ENCODE measurements at places on chromosomes 16 and 17.

DNA sequence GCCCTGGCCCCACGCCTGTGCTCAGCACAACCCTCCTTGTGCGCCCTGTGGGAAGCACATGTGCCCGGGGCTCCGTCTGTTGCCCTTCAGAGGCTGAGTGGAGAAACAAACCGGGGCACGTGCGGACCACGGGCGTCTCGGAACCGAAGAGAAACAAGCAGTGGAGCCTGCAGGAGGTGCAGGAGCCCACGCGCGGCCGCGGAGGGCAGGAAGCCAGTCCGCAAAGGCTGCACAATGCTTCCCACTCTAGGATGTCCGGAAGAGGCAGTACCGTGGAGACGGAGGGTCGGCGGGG is 75.5 kb upstream of the GNG13 start:
- H3K4me1 ChIP-seq = no peaks in the 10 kb centered on the region
- peaks cover 11% of the 10 kb centered on the region for H3K36me3 ChIP-seq
- DNase-seq = no peak
- no peaks in the 10 kb centered on the region for H3K27me3 ChIP-seq

DNA sequence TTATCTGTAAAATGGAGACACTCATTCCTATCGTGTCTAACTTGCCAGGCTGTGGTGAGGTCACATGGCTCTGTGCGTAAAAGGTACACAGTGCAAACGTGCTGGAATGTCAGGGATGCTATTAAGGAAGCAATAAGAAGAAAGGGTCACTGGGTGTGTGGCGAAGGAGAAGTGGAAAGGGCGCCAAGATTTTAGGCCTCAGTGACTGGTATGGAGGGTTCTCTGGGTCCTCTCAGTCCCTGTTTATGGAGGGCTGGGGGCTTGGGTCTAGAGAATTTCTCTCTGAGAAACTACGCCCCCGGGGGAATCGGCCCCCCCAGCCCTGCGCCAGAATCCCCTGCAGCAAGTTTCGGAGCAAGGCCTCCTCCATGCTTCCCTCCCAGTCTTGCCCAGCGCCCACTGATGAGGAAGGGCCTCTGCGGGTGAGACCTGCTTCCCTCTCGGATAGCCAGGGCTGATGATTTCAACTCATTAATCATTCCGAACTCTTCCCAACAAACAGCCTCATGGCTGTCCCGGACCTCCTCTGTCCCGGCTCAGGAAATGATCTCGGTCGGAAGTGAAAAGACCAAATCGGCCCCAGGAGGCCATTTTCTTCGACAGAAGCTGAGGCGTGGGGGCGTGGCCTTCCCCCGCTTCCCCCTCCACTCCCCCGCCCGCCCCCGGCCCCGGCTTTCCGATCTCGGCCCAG is 1.2 kb upstream of the HEXIM1 start:
- H3K4me1 ChIP-seq = peaks cover 28% of the 10 kb centered on the region
- peak; percentile 76 for DNase-seq
- peak overlapping the region; percentile 68 for H3K4me3 ChIP-seq
- no peaks in the 10 kb centered on the region for H3K27me3 ChIP-seq
- H3K36me3 ChIP-seq = peaks cover 14% of the 10 kb centered on the region

DNA sequence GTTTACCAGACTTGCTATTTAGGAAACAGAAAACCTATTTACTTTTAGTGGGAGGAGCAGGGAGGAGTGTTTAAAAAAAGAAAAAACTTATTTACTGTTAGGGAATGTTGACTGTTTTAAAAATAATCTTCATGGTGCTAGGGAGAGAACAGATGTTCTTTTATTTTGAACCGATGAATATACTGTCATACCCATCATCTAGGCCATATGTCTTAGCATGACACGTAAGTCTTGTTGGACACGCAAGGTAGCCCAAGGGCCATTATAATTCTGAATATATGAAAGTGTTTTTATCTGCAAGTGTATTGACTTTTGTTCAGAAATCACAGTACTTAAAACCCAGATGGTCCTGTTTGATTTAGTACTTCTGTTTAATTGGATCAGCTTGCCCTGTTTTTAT is 11.6 kb downstream of the WIPF2 start:
- no peak for DNase-seq
- H3K4me1 ChIP-seq = no peaks in the 10 kb centered on the region
- peaks cover 36% of the 10 kb centered on the region for H3K36me3 ChIP-seq
- no peak overlapping the region for H3K4me3 ChIP-seq
- H3K27me3 ChIP-seq = no peaks in the 10 kb centered on the region

GRCh38 chr17:58538811-58539409 is 24.5 kb upstream of the MTMR4 start:
- H3K4me1 ChIP-seq = no peaks in the 10 kb centered on the region
- no peak overlapping the region for H3K4me3 ChIP-seq
- peaks cover 72% of the 10 kb centered on the region for H3K27me3 ChIP-seq
- DNase-seq = no peak
- no peak overlapping the region for H3K27ac ChIP-seq

- peaks cover 55% of the 10 kb centered on the region for H3K36me3 ChIP-seq
- DNase-seq = no peak
- H3K4me1 ChIP-seq = peaks cover 5% of the 10 kb centered on the region
Measured at GRCh38 chr17:78990349-78991016, 10.8 kb upstream of the LGALS3BP start.

- no peaks in the 10 kb centered on the region for H3K36me3 ChIP-seq
- H3K27me3 ChIP-seq = peaks cover 15% of the 10 kb centered on the region
- no peak overlapping the region for H3K27ac ChIP-seq
Measured at GRCh38 chr16:50834701-50835100, 92.8 kb downstream of the CYLD start.

DNA sequence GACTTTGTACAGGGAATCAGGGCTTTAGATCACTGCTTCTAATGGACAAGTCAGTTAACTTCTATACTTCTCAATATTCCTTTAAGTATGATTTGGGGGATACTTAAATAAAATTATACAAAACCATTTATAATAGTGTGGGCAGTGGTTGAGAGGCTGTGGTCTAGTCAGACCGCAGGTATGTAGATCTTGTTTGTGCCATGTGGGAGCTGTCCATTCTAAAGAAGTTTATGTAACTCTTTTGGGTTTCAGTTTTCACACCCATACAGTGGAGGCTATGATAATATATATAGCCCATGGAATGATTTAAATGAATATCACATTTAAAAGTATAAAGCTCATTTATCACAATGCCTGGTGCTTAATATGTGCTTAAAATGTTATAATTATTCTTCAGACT is 654.3 kb upstream of the KIF2B start:
- H3K36me3 ChIP-seq = no peaks in the 10 kb centered on the region
- no peaks in the 10 kb centered on the region for H3K4me1 ChIP-seq
- DNase-seq = no peak
- no peaks in the 10 kb centered on the region for H3K27me3 ChIP-seq
- H3K4me3 ChIP-seq = no peak overlapping the region

- peaks cover 4% of the 10 kb centered on the region for H3K4me1 ChIP-seq
- no peak for DNase-seq
- H3K4me3 ChIP-seq = no peak overlapping the region
- no peak overlapping the region for H3K27ac ChIP-seq
- peaks cover 84% of the 10 kb centered on the region for H3K36me3 ChIP-seq
Measured at GRCh38 chr16:3509470-3509928, 8.7 kb downstream of the CLUAP1 start.

DNA sequence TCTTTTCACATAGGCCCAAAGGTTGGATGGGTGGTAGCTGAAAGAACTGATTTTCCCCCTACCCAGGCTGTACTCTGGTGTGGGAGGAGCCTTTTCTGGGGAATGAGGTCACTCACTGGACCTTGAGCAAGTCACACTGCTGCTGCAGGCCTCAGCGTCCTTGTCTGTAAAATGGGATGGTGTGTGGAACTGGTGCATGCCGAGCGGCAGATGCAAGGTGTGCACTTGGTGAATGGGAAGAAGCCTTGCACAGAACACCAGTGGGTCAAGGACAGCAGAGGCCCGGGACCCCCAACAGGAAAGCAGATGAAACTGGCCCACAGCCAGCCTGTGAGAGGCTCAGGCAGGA is 38.1 kb downstream of the ARHGAP27 start:
- H3K27me3 ChIP-seq = peaks cover 17% of the 10 kb centered on the region
- peaks cover 9% of the 10 kb centered on the region for H3K4me1 ChIP-seq
- no peak overlapping the region for H3K27ac ChIP-seq

GRCh38 chr16:2280981-2281542 is 13.1 kb upstream of the RNPS1 start:
- no peak for DNase-seq
- H3K4me1 ChIP-seq = no peaks in the 10 kb centered on the region
- no peak overlapping the region for H3K27ac ChIP-seq

DNA sequence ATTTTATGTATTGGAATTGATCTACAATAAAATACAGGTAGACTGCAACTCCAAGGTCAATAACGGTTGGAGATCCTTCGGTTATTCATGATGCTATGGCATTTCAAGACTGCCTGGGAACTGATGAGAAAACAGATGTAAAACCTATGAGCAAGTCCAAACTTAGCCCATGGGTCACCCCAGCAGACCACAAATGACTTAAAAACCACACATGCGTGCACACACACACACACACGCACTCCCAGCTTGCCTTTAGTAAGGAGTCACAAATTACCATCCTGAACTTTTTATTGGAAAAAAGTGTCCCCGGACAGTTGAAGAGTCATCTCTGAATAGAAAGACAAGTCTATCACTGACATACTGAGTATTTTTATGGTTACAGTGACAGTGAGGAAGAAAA is 26.7 kb downstream of the TRIM25 start:
- no peak overlapping the region for H3K4me3 ChIP-seq
- peaks cover 33% of the 10 kb centered on the region for H3K36me3 ChIP-seq
- DNase-seq = no peak
- H3K27me3 ChIP-seq = no peaks in the 10 kb centered on the region

DNA sequence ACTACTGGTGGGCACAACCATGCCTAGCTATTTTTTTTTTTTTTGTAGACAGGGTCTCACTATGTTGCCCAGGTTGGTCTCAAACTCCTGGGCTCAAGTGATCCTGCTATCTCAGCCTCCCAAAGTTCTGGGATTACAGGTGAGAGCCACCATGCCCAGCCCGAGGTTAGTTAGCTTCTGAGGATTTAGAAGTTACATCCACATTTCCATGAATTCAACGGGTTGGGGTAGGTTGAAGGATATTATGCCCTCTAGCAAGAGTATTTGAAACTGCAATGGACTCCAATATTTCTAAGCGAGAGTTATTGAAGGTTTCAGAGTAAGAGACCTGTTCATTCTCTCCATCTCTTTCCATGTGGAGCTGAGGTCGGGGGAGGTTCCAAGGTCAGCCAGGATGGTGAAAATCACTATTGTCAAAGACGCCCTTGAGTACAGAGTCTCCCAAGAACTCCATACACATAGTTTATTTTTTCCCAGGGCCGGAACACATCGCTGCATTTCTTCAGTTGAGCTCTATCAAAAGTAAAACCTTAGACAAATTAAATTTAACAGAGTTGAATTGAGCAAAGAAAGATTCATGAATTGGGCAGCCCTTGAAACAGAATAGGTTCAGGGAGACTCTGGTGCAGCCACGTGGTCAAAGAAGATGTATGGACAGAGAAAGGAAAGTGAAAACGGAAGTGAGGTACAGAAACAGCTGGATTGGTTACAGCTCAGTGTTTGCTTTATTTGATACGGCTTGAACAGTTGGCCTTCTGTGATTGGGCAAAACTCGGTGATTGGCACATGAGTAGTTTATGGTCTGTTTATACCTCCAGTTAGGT is 19.0 kb upstream of the ITPRIPL2 start:
- H3K36me3 ChIP-seq = no peaks in the 10 kb centered on the region
- no peak overlapping the region for H3K27ac ChIP-seq
- no peak overlapping the region for H3K4me3 ChIP-seq
- DNase-seq = no peak
- H3K4me1 ChIP-seq = peaks cover 2% of the 10 kb centered on the region

DNA sequence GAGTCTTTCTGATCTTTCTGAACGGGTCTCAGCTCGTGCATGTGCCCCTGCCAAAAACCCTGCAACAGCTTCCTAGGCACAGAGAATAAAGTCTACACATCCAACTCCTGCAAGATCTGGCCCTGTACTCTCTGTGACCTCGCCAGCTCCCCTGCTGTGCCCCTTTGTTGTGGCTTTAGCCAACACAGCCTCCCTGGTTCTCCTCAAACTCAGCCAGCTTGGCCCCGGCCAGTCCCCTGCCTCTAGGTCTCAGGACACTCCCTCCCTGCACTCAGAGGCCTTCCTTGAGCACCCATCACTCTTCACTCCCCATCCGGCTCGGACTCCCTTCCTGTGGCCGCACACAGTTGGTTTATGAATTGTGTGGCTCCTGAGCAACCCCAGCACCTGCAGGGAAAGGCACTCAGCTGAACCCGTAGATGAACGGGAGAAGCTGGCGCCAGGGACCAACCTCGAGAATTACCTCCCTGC is 1.4 kb downstream of the CEP131 start:
- H3K4me1 ChIP-seq = peaks cover 21% of the 10 kb centered on the region
- DNase-seq = no peak
- no peak overlapping the region for H3K27ac ChIP-seq
- H3K4me3 ChIP-seq = peak overlapping the region; percentile 29
- H3K36me3 ChIP-seq = no peaks in the 10 kb centered on the region

- peak; percentile 68 for DNase-seq
- H3K27ac ChIP-seq = no peak overlapping the region
- no peaks in the 10 kb centered on the region for H3K4me1 ChIP-seq
- no peak overlapping the region for H3K4me3 ChIP-seq
- H3K36me3 ChIP-seq = no peaks in the 10 kb centered on the region
Measured at GRCh38 chr17:6413065-6413464, 21.9 kb downstream of the AIPL1 start.

DNA sequence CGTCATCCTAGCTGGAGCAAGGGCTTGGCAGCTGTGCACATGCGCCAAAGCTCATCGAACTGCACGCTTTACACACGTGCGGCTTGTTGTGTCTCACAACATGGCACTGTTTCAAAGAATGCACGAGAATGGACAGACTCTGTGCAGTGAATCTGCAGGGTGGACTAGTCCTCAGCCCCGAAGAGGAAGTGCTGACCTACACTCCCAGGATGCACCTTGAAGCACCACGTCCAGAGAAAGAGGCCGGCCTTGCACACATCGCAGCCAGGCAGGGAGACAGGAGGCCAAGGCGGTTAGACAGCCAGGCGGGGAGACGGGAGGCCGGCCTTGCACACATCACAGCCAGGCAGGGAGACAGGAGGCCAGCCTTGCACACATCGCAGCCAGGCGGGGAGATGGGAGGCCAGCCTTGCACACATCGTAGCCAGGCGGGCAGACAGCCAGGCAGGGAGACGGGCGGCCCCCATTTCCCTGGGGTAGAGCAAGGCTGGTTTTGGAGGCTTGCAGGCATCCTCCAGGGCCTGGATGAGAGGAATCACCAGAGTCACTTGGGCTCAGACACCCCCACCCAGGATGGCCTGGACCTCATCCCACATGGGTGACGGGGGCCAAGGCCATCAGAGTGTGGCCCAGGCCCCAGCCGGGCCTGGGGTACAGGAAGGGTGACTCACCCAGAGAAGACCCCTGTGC is 9.0 kb upstream of the CACNA1H start:
- no peak overlapping the region for H3K27ac ChIP-seq
- peaks cover 68% of the 10 kb centered on the region for H3K27me3 ChIP-seq
- H3K4me3 ChIP-seq = no peak overlapping the region

- peak overlapping the region; percentile 47 for H3K4me3 ChIP-seq
- peaks cover 9% of the 10 kb centered on the region for H3K4me1 ChIP-seq
- H3K27me3 ChIP-seq = no peaks in the 10 kb centered on the region
- peak overlapping the region; percentile 24 for H3K27ac ChIP-seq
Measured at GRCh38 chr16:15493466-15494180, 59.2 kb downstream of the BMERB1 start.

GRCh38 chr17:18966831-18967624 is 15.1 kb downstream of the SLC5A10 start:
- no peak overlapping the region for H3K27ac ChIP-seq
- H3K36me3 ChIP-seq = peaks cover 11% of the 10 kb centered on the region
- no peak for DNase-seq
- H3K4me1 ChIP-seq = peaks cover 41% of the 10 kb centered on the region
- H3K4me3 ChIP-seq = peak overlapping the region; percentile 15
- no peaks in the 10 kb centered on the region for H3K27me3 ChIP-seq

GRCh38 chr17:45096141-45096540 is 35.0 kb downstream of the NMT1 start:
- no peak overlapping the region for H3K4me3 ChIP-seq
- H3K27me3 ChIP-seq = no peaks in the 10 kb centered on the region
- H3K36me3 ChIP-seq = peaks cover 63% of the 10 kb centered on the region
- no peak overlapping the region for H3K27ac ChIP-seq
- DNase-seq = peak; percentile 58
- peaks cover 17% of the 10 kb centered on the region for H3K4me1 ChIP-seq

All from mesenchymal stem cell (in vitro differentiated cells and primary cell).